ENCODE measurements at places on chromosomes 3 and 15.

DNA sequence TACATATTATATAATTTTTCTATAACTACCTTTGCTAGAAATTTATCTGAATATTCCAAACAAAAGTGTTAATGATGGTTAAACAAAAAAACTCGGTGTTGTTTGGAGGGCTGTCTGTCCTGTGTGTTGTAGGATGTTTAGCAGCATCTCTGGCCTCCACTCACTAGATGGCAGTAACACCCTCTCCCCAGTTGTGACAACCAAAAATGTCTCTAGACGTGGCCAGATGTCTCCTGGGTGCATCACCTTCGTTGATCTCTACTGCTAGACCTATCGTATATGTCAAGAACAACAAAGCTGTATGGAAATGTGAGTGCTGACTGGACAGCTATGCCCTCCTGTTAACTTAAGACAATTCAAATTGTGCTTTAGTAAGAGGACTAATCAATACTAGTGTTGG, 14.1 kb downstream of the ANKRD34C start:
- no peak for DNase-seq

DNA sequence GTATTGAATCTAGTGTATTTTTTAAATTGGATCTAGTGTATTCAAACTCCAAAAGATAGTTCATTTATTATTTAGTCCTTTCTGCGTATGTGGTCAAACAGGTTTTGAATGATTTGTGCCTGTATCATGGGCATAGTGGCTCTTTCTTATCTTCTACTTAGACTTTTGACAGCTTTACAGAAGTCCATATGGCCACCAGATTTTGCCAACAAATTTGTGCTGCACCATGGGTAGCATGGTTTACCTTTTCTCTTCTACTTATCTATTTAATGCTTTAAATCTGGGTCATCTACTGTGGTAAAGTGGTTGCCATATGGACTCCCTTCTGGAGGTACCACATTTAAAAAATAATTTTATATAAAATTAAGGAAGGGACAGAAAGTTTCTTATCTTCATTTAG, 66.9 kb upstream of the CADM2 start:
- DNase-seq, result no peak

GRCh38 chr3:161851941-161852566, 355.4 kb downstream of the OTOL1 start:
- DNase-seq, result no peak

- no peak for DNase-seq
These were observed 414.5 kb downstream of the GRM7 start for GRCh38 chr3:7275396-7275795.

DNA sequence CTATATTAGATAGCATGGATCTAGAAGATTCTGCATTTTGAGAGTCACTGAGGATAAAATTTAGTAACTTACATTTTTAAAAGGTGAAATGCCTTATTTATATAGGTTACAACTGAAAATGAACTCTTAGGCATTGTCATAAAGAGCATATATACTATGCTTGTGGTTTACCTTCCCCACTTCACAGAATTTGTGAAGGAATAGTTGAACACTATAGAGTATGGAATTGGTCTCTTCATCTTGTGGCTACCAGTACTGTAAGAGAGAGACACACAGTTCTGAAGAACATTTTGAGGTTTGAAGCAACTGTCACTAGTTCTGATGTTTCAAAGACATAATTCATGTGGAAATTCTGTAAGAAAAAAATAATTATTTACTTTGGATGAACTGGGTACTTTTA, 41.7 kb upstream of the FBXL22 start:
- no peak for DNase-seq

- DNase-seq, result no peak
These were observed 34.0 kb upstream of the PLOD2 start for GRCh38 chr3:146195030-146195429.

DNA sequence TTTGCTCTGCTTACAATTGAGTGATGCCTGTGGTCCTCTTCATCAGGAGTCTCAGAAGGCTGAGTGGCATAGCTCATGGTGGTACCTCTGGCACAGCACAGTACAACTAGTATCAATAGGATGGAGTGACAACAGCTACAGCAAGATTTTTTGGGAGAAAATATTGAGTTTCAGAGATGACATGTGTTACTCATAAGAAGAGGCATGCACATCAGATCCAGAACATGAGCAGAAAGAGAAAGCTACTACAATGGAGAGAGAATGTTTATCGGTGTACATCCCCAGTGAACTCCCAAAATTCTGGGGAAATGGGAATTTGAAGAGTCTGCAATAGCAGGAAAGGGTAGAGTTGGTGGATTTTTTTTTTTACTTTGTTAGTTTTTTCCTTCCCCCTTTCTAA, 130.5 kb upstream of the MB21D2 start:
- DNase-seq, result no peak

Measured in stimulated activated CD8-positive, alpha-beta memory T cell treated with anti-CD3 and anti-CD28 coated beads, Interleukin-7, amount 100 ng/mL, for 1 hour (primary cell).